ENCODE measurements at places on chromosomes 1 and 21. TPM values are rescaled to one million over a fixed set of nuclear protein-coding genes. Genes with fewer than 3 reads are reported as not detected.
A peak's percentile ranks its signal among the peaks of the same experiment; 100 is the strongest.

GRCh38 chr1:193709607-193710006 lies 523.2 kb upstream of the B3GALT2 start:
- no peaks in the 10 kb centered on the region for H3K36me3 ChIP-seq
- no peaks in the 10 kb centered on the region for H3K27me3 ChIP-seq
- H3K4me3 ChIP-seq: no peak overlapping the region
- H3K4me1 ChIP-seq: no peaks in the 10 kb centered on the region

DNA sequence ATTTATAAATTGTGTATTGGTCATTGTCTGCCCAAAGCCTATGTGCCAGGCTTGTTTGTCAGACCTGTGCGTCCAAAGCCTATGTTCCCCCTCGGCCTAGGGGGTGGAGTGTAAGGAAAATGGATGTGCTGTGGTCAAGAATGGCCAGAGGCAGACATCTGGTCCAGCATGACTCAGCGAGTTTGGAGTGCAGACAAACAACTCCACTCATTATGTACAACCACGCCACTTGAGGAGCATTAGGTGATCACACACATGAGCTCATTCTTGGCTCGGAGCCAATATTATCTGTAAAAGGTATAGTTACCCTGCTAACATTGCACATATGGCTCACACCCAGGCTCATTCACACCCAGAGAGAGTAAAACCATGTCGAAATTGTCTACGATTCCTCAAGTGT lies 1047.6 kb upstream of the ADGRL4 start:
- no peak overlapping the region for H3K27ac ChIP-seq
- H3K27me3 ChIP-seq: no peaks in the 10 kb centered on the region
- no peak overlapping the region for H3K4me3 ChIP-seq

DNA sequence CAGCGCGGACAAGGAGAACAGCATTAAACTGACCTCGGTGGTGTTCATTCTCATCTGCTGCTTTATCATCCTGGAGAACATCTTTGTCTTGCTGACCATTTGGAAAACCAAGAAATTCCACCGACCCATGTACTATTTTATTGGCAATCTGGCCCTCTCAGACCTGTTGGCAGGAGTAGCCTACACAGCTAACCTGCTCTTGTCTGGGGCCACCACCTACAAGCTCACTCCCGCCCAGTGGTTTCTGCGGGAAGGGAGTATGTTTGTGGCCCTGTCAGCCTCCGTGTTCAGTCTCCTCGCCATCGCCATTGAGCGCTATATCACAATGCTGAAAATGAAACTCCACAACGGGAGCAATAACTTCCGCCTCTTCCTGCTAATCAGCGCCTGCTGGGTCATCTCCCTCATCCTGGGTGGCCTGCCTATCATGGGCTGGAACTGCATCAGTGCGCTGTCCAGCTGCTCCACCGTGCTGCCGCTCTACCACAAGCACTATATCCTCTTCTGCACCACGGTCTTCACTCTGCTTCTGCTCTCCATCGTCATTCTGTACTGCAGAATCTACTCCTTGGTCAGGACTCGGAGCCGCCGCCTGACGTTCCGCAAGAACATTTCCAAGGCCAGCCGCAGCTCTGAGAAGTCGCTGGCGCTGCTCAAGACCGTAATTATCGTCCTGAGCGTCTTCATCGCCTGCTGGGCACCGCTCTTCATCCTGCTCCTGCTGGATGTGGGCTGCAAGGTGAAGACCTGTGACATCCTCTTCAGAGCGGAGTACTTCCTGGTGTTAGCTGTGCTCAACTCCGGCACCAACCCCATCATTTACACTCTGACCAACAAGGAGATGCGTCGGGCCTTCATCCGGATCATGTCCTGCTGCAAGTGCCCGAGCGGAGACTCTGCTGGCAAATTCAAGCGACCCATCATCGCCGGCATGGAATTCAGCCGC lies 2.5 kb downstream of the S1PR1 start:
- DNase-seq: no peak
- no peak overlapping the region for H3K27ac ChIP-seq
- peaks cover 34% of the 10 kb centered on the region for H3K4me1 ChIP-seq
- peak overlapping the region; percentile 75 for H3K4me3 ChIP-seq
- H3K27me3 ChIP-seq: peaks cover 7% of the 10 kb centered on the region
- peaks cover 10% of the 10 kb centered on the region for H3K36me3 ChIP-seq

DNA sequence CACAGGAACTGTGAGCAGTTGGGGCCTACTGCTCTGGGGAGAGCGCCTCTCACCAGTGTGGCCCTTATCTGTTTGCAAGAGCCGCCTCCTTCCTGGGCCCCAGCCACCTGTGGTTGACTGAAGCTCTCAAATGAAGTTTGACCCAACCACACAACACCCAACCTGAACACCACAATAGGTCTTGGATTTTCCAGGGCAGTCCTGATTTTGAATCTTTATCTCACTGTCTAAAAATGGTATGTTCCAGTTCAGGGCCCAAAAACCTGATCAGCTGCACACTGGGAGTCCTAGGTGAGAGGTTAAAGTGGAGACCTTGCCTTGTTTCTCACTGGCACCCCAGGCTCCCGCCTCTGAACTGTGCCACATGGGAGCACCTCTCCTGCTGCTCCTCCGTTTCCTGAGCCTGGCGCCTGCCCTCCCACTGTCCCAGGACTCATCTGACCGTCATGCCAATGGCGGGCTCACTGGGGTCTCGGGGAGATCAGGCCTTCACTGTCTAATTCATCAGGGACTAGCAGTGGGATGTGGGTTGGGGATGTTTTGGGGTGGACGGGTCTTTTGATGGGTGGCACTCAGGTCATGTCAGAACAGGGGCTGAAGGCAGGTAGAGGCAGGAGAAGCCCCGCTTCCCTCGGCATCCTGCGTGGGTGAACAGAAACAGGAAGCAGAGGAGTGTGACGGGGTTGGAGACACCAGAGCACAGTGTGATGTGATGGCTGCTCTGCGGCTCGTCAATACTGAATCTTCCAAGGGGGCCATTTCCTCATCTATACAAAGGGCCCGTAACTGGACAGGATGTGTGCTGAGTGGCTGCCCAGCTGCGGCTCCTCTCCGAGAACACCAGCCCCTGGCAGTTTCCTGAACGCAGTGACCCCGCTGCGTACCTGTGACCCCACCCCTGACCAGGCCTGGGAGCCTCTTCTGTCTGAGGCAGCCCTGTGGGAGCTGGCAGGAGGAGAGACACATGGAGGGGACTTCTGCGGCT lies 59.6 kb upstream of the ITPKB start:
- H3K4me1 ChIP-seq: peaks cover 4% of the 10 kb centered on the region
- DNase-seq: no peak
- no peak overlapping the region for H3K4me3 ChIP-seq
- H3K27me3 ChIP-seq: no peaks in the 10 kb centered on the region

FCRL1 gene
- total RNA-seq: not detected
